ENCODE measurements at places on chromosomes 2 and 18. TPM values are rescaled to one million over a fixed set of nuclear protein-coding genes. Genes with fewer than 3 reads are reported as not detected.

Gene METTL4
- total RNA-seq, result 11.5 TPM

Gene RIT2
- not detected for total RNA-seq

DNA sequence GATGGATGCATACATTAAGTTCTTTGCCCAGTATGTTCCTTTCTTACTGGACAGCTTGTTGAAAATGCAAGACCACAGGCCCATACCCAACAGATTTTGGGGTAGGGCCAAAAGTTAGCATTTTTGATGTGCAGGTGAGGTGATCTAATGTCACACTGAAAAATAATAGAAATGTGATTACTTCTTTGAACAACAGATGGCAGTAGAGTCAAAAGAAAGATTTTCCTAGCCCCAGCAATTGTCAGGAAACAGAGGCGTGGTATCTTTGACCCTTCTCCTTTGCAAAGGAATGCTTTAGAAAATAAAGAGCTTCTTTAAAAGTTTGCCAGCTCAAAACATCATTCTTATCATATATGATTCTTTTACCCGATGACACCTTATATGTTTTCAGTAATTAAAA is 343.6 kb upstream of the SYT4 start:
- DNase-seq, result no peak

Gene UGT1A4
- total RNA-seq, result not detected

DNA sequence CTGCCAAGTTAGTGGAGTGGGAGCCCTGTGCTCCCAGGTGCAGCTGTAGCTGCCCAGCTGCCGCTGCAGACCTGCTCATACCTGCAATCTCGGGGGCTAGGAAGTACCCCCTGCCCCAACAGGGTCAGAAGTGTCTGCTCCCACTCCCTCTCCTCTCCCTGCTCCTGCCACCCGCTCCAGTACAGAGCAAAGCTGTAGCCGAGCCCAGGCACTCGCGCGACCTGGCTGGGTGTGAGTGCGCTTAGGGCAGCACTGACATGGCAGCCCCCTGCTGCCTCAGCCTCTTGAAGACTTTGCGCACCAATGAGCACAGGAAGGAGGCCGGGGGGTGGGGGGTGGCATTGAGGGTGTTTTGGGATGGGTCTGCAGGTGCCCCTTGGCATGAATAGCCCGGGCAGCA is 1951.4 kb downstream of the SUCLG1 start:
- DNase-seq, result no peak

Gene GCG
- total RNA-seq, result not detected

DNA sequence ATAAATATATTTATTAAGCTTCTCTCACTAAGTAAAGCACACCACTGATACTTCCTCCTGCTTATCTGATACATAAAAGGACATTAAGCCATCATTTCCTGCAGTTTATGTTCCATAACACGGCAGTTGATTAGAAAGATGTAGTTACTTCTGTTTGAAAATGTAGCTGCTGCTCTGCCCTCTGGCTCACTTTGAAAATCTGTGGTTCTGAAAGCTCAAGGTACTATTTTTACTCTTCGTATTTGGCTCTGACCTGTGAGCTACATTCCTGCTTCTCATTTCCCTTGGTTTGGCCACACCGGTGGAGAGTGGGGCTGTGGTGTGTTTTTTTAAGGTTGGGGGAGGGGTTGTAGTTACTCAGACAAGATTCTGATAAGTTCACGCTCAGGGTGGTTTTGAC is 12.8 kb upstream of the TTN start:
- no peak for DNase-seq

Gene LIPG
- 3.7 TPM for total RNA-seq

Gene KCNK3
- total RNA-seq, result 26.8 TPM

GRCh38 chr18:76414936-76415621 is 80.0 kb downstream of the ZNF516 start:
- no peak for DNase-seq

DNA sequence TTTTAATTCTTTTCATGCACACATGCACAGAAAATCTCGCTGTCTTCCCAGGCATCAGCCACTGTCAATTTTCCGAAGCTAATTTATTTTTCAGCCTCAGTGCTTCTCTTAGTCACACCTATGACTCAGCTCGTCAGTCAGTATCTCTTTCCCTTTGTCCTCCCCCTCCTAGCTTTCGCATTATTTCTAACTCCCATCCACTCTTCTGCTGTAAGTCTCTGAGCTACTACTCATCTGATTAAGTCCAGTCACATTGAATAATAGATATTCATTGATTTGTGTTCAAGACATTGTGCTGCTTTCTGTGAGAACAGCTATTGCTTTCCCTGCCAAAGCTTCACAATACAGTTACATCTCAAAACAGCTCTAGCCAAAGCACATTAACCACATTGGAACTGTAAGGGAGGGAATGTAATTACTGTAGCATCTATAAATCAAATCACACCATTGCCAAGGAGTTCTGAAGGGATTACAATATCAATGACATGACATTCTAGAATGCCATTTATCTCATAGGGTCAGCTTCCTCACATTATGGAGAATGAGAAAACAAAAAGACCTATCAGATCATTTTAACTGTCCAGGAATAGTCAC is 89.4 kb downstream of the SCN3A start:
- no peak for DNase-seq

DNA sequence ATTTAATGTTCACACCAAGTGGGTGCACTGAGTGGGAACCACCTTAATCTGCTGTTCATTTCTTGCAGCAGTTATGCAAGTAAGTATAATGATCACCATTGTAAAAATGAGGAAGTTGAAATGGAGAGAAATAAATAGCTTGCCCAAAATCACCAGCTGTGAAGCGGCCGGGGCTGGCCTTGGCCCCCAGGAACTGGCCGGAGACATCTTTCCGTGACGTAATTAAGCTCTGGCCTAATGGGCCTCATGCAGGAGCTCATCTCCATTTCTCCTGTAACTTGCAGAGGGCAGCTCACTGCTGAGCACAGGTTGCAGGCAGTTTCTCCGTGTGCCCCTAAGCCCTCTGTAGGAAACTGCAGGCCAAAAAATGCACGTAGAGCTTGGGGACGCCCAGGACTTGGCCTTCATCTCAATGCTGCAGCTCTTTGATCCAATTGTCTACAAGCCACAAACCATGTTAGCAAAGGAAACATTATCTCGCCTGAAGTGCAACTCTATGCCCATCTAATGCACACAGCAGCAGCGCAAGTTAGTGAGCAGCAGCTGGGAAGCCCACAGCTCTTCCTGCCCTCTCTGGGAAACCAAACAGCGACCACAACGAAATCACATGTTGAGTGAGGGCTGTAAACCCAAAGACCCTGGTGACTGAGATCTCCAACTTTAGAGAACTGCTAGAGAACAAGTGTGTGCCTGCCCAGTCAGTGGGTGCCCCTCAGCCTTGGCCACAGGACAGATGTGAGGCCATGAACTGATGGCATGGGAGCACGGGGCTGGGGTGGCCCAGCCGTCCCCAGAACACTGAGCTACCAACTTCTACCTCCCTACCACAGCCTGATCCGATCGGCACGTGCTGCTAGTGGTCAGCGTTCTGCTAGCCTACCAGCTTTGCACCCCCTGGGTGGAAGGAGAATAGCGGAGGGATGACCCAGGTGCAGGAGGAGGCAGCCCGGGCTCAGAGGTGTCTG is 28.8 kb downstream of the APCDD1 start:
- no peak for DNase-seq

- DNase-seq, result no peak
Measured at GRCh38 chr2:240953426-240954410, 44.7 kb upstream of the SNED1 start.

Gene MROH2A
- not detected for total RNA-seq

DNA sequence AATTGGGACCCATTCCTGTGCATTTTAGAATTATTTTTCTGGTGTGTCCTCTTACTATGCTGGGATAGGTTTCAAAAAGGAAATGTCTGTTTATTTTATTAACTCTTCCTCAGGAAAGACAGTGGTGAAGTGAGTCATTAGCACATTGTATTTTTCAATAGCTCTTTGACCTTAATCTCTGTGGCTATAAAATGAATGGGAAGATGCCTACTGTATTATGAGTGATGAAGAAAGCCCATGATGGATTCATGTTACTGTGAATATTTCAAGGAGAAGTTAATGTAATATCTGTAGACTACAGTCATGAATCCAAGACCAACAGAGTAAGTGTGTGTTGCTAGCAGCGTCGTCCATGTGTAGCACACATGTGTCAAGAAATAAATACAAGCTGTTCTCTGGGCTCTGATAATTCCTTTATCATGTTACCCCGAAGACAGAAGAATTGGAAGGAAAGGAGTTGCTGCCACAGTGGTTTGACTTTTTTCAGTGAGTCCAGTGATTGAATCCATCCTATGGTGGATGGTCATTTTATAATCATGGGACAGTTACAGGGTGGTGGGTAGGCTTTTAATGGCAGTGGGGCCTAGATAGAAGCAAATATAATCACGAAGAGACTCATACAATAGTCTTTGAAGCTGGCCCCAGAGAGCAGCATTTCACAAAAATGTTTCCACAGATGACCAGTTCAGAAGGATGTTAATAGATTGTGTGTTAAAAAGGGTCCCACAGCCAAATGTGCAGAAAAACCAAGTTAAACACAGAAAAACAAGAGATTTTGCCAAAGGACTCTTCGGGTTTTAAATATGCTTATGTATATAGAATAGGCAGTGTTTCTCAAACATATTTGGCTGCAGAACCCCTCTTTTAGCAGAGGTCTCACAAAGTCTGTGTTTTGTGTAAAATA is 239.7 kb upstream of the RASGRP3 start:
- DNase-seq, result no peak

DNA sequence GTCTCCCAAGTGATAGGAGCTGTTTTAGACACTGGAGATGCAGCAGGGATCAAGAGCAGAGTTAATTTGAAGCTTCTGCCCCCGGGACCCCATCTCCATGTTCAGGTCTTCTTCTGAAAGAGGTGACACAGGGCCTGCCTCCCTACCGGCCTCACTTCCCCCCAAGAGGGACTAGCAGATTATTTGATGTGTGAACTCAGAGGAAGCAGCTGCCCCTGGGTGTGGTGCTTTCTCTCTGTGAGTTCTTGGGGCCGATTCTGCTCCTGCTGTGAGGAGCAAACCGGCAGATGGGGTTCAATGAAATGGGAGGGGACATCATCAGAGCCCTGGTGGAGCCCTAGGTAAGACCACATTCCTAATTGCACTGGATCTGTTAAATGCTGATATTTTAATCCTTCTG is 193.4 kb downstream of the FBXO15 start:
- no peak for DNase-seq

Gene GAREM2
- total RNA-seq, result 2.0 TPM

- DNase-seq, result no peak
Measured at GRCh38 chr2:3405876-3406275, 26.4 kb downstream of the TRAPPC12 start.

DNA sequence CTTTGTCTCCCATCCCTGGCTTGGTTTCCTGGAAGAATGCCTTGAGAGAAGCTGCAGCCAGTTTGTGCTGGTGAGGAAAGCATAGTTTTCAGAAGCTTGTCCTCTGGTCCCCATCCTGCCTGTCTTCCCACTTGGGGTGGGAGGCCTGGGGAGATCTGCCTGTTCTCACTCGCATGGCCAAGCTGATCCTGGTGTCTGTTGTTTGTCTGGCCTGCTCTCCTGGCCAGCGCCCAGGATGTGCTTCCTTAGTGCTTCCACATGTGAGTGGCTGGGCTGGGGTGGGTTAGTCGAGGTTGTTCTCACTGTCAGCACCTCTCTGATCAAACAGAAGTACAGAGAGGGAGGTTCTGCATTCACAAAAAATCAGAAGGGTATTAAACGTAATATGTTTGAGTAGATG is 49.5 kb downstream of the PTPRM start:
- DNase-seq, result no peak

GRCh38 chr2:168718622-168719021 is 83.8 kb upstream of the NOSTRIN start:
- no peak for DNase-seq

DNA sequence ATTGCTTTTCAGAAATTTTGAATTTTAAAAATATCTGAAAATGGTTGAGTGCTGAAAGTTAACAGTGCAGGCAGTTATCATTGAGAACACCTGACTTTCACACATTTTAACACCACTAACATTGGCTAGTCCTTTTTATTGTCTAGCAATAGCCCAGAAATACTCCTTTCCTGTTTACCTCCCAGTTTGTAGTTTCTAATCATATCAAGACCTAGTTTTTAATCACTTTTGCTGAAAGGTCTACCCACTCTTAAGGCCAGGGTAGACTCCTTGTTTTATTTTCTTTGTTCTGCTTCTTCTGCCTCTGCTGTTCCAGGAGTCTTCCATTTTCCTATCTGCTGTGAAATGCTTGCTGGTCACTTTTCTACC is 72.1 kb downstream of the UBE2E3 start:
- DNase-seq, result no peak

DNA sequence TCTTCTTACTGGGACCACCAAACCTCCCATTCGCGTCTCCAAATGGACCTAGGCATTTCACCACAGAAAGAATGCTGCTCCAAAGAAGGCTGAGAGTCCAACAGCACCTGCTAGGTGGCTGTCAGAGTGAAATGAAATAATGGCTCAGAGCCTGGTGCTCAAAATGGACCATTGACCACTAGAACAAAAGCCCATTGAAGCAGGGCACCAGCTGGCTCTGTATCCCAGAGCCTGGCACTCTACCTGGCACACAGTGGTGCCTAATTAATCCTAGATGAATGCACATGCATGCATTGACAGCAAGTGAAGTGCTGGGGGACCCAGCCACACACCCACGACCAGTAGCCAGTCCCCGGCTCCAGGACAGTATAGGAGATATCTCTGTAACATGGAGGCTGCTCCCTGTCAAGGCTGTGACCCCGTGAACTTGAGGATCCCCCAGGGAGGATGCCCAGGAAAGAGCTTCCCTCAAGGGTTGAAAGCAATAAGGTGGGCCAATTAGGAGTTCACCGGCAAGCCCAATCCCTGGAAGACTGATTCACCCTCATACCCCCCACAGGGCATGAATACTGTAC is 261.3 kb downstream of the TNS1 start:
- DNase-seq, result no peak

GRCh38 chr2:31274401-31275075 is 40.6 kb downstream of the EHD3 start:
- DNase-seq, result no peak

DNA sequence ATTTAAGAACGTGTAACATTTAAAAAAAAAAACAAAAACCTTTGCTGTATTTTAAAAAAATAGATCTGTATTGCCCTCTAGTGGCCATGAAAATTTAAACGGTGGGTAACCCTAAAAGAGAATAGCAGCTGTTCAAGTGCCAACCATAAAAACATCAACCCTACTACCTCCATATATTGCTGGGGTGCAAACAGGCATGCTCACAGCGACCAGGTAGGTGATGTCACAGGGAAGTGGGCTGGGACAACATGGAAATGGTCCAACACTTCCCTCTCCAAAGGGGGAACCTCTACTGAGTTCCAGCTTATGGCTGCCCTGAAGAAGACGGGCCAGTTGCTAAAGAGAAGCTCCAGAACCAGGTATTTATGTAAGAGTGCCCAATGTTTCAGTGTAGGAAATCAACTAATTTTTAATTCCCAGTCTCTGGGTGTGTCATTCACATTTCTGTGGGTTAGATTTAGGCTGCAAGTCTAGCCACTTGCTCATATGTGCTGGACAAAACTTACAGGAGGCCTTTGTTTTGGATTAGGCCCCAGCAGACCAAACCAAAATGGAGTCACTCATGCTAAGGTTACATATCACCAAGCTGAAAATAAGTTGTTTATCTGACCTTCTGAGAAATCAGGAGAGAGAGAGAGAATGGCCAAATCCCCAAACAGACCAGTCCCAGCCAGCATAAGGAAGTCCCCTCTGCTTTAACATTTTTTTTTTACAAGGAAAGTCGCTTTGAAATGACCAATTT is 54.5 kb downstream of the SKA1 start:
- no peak for DNase-seq

Gene ST6GAL2
- 0.92 TPM for total RNA-seq

- DNase-seq, result no peak
Measured at GRCh38 chr2:236535024-236535423, 34.6 kb upstream of the ACKR3 start.

- no peak for DNase-seq
Measured at GRCh38 chr2:206260188-206261012, 14.1 kb upstream of the ZDBF2 start.

Gene NCOA1
- total RNA-seq, result 48.3 TPM

- no peak for DNase-seq
Measured at GRCh38 chr2:42044939-42045338, 2.9 kb upstream of the PKDCC start.
